ENCODE measurements at places on chromosomes 1 and 21.

GRCh38 chr1:19688041-19688842, 23.6 kb downstream of the HTR6 start:
- peak; percentile 55 for DNase-seq

- no peak for DNase-seq
Observed at GRCh38 chr21:45306832-45307571, 19.3 kb upstream of the POFUT2 start.

DNA sequence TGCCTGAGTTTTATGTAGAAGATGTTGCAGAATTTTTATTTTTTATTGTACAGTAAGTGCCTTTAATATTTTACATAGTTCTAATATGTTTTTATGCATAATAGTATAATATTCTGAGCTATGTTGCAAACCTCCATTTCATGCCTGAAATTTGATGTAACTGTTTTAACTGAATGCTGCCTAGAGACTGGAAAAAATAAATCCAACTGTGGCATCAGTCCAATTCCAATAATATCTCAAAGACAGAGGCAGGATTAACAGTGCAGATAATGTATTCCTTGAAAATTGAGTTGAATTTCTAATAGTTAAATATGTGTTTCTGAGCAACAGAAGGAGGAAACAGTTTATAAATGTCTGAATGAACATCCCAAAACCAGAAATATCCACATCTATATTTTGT, 61.1 kb upstream of the KIF1B start:
- DNase-seq, result no peak

DNA sequence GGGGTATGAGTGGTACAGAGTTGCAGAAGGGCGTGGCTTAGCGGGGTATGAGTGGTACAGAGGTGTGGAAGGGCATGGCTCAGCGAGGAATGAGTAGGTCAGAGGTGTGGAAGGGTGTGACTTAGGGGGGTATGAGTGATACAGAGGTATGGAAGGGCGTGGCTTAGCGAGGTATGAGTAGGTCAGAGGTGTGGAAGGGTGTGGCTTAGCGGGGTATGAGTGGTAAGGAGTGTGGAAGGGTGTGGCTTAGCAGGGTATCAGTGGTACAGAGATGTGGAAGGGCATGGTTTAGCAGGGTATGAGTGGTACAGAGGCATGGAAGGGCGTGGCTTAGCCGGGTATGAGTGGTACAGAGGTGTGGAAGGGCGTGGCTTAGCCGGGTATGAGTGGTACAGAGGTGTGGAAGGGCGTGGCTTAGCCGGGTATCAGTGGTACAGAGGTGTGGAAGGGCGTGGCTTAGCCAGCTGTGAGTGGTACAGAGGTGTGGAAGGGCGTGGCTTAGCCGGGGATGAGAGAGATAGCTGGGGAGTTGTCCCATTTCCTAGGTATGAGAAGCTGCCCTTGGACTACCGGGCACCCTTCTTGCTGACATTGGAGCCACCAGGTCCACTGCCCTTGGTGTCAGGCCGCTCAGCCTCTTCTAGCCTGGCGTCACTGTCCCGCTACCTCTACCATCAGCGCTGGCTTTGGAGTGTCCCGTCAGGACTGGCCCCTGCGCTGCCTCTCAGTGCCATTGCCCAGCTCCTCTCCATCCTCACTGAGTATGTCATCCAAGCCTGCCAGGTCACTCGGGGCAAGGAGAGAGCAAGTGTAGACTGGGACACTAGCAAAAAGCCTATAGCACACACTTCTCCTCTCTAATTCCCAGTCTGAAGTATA, 29.8 kb downstream of the HYI start:
- DNase-seq, result no peak

- DNase-seq, result no peak
Observed at GRCh38 chr1:62962901-62963776, 179.2 kb downstream of the ATG4C start.

- DNase-seq, result no peak
Observed at GRCh38 chr1:96306809-96307560, 414.6 kb upstream of the PTBP2 start.

DNA sequence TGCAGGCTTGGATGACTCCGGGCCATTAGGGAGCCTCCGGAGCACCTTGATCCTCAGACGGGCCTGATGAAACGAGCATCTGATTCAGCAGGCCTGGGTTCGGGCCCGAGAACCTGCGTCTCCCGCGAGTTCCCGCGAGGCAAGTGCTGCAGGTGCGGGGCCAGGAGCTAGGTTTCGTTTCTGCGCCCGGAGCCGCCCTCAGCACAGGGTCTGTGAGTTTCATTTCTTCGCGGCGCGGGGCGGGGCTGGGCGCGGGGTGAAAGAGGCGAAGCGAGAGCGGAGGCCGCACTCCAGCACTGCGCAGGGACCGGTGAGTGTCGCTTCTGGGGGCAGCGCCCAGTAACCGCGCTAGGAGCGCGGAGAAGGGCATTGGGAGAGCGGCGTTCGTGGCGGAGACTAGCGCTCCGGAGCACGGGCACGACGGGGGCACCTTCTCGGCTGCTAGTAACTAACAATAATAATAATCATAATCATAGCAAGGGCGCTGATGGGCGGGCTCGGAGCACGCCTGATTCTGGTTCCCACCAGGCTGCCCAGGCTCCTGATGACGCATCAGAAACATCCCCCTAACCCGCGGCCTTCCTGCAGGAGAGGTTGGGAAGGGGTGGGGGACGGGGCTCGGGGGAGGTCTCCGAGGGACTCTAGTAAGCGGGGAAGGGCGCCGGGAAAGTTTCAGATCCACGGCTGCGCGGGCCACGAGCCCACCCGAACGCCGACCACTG, at the start of gene MX1:
Gene MX1, plus strand, starts transcription at position 286 of the 722 bp plus-strand sequence. CDS start 5,832 bp downstream, outside the sequence.
- DNase-seq, result peak; percentile 87

DNA sequence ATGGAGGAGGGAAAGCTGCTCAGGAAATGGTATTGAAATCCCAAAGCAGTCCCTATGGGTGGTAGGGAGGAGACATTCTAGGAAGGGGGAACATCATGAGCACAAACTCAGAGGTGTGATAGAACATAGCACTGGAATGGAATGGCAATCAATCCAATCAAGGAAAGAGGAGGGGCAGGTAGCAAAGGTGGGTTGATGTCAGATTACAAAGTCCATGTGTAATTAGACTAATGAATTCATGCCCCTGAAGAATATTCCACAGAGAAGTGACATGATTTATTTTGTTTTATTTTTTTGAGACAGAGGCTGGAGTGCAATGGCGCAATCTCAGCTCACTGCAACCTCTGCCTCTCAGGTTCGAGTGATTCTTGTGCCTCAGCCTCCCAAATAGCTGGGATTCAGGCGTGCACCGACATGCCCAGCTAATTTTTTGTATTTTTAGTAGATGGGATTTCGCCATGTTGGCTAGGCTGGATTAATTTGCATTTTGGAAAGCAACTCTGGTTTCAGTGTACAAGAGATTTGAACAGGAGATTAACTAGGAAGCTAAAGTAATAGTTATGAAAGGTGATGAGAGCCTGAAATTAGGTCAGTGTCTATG, 36.1 kb downstream of the DEGS1 start:
- no peak for DNase-seq
